ENCODE measurements at places on chromosomes 1 and 21.

DNA sequence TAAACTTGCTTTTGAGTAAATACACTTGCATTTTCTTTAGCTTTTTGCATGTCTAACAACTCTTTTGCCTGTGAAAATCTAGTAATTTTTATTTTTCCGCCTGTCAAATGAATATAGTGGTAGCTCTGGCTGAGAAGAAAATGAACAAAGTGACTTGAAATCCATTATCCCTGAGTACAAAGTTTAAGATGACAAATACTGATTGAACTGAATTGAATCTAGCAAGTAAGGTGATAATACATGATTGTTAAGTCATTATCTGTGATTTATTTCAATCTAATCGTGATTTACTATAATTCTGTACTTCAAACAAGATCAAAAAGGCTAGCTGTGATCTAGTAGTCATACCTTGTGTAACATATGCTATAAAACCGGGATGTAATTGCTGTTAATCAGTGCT is 42.8 kb downstream of the CHRM3 start:
- no peak for DNase-seq

DNA sequence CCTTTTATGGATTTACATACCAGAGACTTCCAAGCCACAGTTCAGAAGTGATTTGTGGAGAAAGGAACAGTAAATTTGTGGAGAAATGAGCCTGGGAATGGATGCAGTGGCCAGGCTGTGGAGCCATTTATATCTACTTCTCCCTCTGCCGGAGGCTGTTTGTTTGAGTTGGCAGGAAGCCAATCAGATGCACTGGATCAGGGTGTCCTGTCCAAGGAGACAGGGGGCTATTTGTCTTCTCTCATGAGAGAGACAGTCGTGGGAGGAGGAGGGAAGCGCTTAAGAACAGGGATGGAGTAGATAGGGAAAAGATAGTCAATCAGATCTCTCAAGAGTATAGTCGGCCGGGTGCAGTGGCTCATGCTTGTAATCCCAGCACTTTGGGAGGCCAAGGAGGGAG is 2.8 kb upstream of the HAPLN2 start:
- no peak for DNase-seq

GRCh38 chr1:62325681-62326080 is 6.4 kb upstream of the KANK4 start:
- no peak for DNase-seq

DNA sequence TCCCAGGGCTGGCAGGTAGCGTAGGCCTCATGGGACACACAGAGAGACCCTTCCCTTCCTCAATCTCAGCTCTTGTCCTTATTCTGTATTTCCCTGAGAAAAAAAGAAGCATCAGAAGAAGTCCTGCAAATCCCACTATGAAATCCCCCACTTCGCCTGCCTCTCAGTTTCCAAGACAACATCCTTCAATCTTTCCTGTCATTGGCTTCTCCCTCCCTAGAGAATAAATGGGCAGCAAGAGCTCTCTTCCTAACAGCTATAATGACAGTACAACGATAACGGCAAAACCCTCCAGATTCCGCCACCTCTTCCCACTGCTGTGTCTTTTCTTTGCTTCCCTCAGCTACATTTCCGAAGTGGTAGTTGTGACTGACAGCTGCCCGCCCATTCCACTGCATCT is 41.6 kb upstream of the NTPCR start:
- no peak for DNase-seq

DNA sequence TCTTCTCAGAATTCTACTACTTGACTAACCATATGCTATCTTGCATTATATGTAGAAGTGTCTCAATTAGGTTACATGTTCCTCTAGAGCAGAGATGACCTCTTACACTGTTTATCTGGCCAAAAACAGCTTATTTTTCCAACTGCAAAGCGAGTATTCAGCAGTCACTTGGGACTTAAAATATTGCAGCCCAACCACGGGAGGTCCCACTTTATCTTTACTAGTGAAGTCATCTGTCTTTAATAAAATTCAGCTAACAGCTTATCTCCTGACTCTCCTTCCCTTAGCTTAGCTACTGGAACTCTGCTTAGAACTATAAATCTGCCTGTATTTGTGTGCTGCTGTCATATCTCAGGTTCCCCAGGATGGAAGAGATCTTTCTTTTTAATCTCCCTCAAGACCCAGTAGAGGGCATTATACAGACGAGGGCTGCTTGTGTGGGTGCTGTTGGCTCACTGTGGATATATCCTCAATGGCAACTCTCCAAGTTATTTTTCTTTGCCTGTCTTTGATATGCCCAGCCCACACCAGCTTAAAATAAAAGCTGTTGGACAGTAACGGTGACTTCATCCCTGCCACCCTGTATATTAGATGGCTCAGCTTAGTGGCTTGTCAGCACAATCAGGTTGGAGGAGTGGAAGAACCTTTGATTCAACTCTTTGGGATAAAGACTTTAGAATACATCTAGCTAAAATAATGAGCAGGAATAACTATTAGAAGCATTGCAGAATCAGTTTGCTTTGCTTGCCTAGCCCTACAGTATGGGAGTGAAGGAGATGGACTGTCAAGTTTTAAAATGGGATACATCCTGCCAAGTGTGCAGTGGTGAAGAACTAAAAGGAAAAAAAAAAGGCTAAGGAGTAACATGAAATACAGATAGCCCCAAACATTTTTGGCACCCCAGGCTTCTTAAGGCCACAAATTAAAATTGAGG is 9.6 kb downstream of the ENSA start:
- no peak for DNase-seq

- DNase-seq: no peak
These were observed at the start of gene TMEM200B for GRCh38 chr1:29123887-29124365. Gene TMEM200B (minus strand): TSS chr1:29123903. CDS start chr1:29121828, 2,075 bp downstream.

DNA sequence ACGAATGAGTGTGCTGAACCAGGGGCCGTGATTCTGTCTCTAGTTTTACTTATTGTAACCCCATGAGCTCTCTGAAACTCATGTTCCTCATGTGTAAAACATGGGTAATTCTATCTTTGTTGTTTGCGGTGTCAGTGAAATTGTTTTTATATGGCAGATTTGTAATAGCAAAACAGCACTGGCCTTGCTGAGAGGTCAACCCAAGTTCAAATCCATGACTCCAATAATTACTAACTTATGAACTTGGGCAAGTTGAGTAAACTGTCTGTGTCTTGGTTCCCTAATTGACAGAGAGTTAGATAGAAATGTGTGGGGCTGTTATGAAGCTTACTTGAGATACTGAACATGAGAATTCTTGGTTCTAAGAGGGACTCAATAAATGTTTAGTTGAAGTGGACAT is 17.8 kb downstream of the C1orf116 start:
- no peak for DNase-seq
